Bronchus fibroblast of lung (primary cell): ENCODE measurements at places on chromosomes 7 and 10. TPM values are rescaled to one million over a fixed set of nuclear protein-coding genes. Genes with fewer than 3 reads are reported as not detected.

The CPA2 gene
- not detected in 2 replicates for total RNA-seq

The PTPRZ1 gene
- total RNA-seq: under 0.01 TPM in 1 of 2 replicates, not detected in the other

The EPHA1 gene
- 0.15 and 0.17 TPM in 2 replicates for total RNA-seq

The SH2D4B gene
- total RNA-seq: not detected in 2 replicates

The ACSM6 gene
- not detected in 2 replicates for total RNA-seq

The RNF148 gene
- total RNA-seq: not detected in 2 replicates

The ZNF488 gene
- 0.17 and 0.45 TPM in 2 replicates for total RNA-seq

The ACTL6B gene
- not detected in 2 replicates for total RNA-seq

The PTPN20 gene
- 0.34 and 0.45 TPM in 2 replicates for total RNA-seq

The GPRIN2 gene
- not detected in 2 replicates for total RNA-seq

The SSC4D gene
- 0.45 and 0.67 TPM in 2 replicates for total RNA-seq

The SPDYE2B gene
- total RNA-seq: not detected in 2 replicates

The PRSS1 gene
- not detected in 2 replicates for total RNA-seq

The HSPA12A gene
- 4.0 and 4.7 TPM in 2 replicates for total RNA-seq

The FAM241B gene
- total RNA-seq: 0.45 TPM in 1 of 2 replicates, not detected in the other

The PIK3CG gene
- not detected in 2 replicates for total RNA-seq

The SEM1 gene
- total RNA-seq: 18.7 and 22.4 TPM in 2 replicates

The PVRIG gene
- total RNA-seq: not detected in 2 replicates

The TET1 gene
- 1.8 and 2.0 TPM in 2 replicates for total RNA-seq

The AKR1D1 gene
- not detected in 2 replicates for total RNA-seq

The VSTM4 gene
- total RNA-seq: 0.34 and 0.74 TPM in 2 replicates

The PON3 gene
- total RNA-seq: not detected in 2 replicates

The NODAL gene
- not detected in 2 replicates for total RNA-seq

The ASCC1 gene
- 28.4 and 31.1 TPM in 2 replicates for total RNA-seq
